ENCODE measurements at places on chromosomes 11 and 22.

GRCh38 chr11:534396-535209 is 773 bp downstream of the HRAS start:
- peak; percentile 25 for DNase-seq

DNA sequence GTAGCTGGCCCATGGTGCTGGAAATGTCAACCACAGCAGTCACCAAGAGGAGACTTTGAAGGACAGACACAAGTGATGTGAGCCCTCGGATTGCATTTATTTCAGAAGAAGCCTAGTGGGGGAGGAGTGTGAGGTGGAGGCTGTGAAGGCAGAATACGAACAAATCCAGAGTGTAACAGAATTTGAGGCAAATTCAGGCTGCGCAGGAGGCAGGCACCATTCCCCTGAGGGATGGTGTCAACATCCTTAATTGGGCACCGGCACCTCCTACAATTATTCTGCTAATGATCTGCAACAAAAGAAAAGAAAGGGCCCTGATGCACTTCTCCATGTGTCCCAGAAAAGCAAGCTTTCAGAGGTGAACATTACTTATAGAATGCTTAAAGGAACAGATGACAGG is 32.2 kb downstream of the CWC15 start:
- no peak for DNase-seq

DNA sequence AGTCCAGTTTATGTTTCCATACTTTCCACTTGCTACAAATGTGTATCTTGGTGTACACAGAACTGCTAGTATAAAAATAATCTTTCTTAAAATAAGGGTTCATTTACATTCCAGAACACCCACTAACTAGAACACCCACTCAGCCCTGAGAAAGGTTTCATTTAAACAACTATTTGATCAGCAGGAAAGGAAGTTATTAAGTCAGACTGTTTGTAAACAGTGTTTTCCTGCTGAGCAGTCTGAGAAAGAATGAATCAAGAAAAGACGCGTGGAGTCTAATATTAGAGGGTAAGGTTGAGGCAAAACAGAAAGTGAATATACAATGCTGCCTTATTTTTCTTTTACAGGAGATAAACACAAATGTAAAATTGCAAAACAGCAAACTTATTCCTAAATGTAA is 32.7 kb downstream of the NARS2 start:
- no peak for DNase-seq

DNA sequence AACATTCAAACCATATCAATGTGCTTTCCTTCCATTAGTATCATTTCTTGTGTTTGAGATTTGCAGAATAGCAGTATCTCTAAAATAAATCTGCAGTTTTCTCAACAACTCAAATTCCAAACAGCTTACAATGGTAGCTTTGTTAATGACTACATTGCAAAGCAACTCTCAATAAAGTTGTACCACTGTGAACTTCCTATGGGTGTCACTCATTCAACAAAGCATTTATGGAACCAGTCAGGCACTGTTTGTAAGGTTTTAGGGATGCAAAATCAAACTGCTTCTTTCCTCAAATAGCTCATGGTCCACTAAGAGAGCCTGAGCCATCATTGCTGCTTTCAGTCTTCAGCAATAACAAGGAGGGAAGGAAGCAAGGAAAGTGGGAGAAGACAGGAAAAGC is 91.0 kb downstream of the CCDC83 start:
- no peak for DNase-seq

DNA sequence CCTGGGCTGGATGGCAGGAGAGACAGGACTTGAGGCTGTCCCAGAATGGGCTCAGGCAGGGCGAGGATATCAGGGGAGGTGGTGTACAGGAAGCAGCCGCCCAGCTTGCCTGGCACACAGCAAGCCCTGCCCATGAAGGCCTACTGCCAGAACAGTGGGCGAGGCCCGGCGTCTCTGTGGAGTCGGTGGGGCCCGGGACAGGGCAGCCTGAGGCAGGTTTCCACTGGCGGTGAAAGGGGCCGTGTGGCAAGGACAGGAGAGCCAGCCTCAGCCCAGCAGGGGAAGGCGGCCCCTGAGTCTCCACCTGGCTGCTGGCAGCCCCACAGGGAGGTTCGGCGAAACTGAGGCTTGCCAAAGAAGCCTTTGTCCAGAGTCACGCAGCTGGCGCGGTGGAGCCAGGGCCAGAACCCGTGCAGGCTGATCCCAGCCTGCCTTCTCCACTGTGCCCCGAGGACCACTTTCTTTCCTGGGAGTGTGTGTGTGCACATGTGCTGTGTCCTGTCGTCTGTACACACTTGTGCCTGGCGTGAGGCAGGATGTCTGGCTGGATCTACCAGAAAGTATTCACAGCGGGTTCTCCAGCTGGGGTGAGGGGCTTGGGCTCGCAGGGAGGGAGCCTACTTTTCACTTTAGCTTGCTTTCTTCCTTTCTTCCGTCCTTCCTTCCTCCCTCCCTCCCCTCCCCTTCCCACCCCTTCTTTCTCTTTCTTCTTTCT is 1.2 kb downstream of the TSPO start:
- DNase-seq, result peak; percentile 50

DNA sequence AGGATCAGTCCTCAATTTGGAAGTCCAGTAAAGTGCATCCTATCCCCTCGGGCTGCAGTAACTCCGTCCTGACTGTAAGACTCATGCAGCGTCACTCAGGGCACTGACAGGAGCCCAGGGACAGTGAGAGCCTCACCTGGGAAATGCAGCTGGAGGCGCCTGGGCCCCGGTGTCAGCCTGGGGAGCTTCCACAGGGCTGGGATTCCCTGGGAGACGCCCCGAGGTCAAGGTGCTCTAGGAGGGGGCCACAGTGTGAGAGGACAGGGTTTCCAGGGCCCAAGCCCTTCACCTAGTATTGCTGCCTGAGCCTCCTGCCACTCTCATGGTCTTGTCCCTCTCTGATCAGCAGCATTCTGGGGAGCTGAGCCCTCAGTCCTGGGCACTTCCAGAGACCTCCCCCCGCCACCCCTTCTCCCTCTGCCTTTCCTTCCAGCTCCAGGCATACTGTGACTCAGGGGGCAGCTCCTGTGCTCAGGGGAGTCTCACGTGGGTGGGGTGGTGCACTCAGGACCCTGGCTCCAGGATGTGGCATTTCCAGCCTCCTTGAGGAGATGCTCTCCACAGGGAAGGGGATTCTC is 99.1 kb upstream of the IGLL5 start:
- DNase-seq, result no peak

- no peak for DNase-seq
These were observed 1.1 kb upstream of the GCAT start for GRCh38 chr22:37806409-37807333.

DNA sequence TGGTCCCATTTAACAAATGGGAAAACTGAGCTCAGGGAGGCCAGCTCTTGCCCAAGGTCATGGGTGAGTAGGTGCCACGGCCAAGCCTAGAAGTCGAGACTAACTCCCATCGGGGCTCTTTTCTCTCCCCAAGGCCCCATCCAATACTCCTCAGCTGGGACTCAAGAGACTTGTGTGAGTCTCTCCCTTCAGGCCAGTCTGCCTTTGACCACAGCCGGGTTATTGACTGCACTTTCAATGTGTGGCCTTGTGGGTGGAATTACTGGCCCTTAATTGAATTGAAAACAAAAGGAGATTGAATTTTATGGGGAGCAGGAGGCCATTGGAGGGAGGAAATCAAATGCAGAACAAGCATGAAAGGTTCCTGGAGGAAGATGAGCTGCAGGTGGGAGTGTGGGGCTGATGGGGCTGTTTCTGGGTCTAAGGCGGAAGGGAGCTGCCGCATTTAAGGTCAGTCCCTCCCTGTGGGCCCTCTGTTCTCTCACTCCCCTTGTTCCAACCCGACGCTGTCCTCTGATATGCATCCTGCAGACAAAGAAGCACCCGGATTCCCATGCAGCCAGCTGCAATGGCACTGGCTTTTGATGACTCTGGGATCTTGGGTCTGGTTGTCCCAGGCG is 552.8 kb downstream of the MIAT start:
- no peak for DNase-seq

GRCh38 chr22:50139843-50140415 is 30.6 kb upstream of the PANX2 start:
- DNase-seq, result no peak

DNA sequence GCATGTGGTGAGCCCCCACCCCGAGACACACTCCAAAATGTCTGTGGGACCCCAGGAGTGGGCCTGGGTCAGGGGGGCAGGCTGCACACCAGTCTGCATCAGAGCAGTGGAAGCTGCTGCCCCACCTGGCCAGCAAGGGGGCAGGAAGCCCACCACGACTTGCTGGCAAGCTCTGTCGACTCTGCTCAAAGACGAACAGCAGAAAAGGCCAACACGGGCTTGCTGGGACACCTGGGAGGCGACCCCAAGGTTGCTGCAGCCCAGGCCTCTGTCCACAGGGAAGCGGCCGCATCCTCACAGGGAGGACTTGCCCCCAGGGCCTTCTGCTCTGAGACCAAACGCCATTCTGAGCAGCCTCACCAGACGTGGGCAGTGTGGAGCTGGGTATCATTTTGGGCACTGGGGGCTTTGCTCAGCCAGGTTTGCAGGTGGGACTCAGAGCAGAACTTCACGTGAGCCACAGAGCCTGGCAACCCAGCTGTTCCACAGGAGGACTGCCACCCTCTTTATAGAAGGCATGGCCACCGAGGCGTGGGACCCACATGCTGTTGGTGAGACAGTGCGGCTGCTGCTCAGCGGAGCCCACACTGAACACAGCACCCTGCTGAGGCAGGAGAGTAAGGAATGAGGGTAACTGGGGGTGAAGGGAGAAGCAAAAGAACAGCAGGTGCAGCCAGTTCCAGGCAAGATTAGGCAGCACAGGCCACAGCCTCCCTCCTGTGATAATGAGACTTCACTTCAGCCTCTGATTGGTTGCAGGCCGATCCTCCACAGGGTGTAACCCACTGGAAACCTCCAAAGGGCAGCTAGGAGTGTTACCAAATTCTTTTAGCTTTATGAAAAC is 11.0 kb downstream of the IL17REL start:
- no peak for DNase-seq
